WTC11 (cell line): ENCODE measurements at places on chromosomes 1 and 21. TPM values are rescaled to one million over a fixed set of nuclear protein-coding genes. Genes with fewer than 3 reads are reported as not detected.

The AKR7A3 gene
- 1.3 to 1.5 TPM (median 1.5 TPM) in 3 replicates for total RNA-seq

DNA sequence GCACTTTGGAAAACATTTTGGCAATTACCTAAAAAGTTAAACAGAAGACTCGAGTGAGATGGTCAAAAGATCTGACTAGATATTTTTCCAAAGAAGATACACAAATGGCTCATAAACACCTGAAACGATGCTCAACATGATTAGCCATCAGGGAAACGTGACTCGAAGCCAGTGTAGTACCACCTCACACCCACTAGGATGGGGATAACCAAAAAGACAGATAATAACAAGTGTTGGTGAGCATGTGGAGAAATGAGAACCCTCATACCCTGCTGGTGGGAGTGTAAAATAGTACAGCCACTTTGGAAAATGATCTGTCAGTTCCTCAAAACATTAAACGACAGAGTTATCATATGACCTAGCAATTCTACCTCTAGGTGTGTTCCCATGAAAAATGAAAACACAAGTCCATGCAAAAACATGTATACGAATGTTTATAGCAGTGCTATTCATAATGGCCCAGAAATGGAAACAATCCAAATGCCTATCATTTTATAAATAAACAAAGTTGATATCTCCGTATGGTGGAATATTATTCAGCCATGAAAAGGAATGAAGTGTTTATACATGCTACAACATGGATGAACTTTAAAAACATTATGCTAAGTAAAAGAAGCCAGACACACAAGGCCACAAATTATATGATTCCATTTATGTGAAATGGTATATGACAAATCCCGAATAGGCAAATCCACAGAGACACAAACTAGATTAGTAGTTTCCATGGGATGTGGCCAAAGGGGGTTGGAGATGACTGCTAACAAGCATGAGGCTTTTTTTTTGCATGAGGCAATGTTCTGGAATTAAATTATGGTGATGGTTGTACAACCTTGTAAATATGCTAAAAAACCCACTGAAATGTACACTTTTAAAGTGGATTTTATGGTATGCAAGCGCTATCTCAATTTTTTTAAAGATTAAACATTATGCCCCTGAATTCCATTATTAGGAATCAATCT, 625.3 kb downstream of the KIF26B start:
- no peak overlapping the region for H3K27ac ChIP-seq
- no peaks in the 10 kb centered on the region for H3K27me3 ChIP-seq
- DNase-seq = no peak
- H3K4me1 ChIP-seq = peaks cover 3% of the 10 kb centered on the region
- peaks cover 5% of the 10 kb centered on the region; the same call in 1 of the 2 replicates for H3K36me3 ChIP-seq
- H3K4me3 ChIP-seq = no peak overlapping the region

GRCh38 chr1:64790832-64791487, 46.1 kb downstream of the RAVER2 start:
- no peaks in the 10 kb centered on the region for H3K4me1 ChIP-seq
- no peak overlapping the region for H3K27ac ChIP-seq

The OPRD1 gene
- 2.2 to 3.1 TPM (median 2.5 TPM) in 3 replicates for total RNA-seq

The OTUD3 gene
- total RNA-seq = 16.1 to 19.4 TPM (median 16.4 TPM) in 3 replicates

GRCh38 chr1:56411484-56412180, 167.7 kb downstream of the PLPP3 start:
- no peaks in the 10 kb centered on the region for H3K27me3 ChIP-seq
- peaks cover 43% of the 10 kb centered on the region for H3K4me1 ChIP-seq

- no peak for DNase-seq
- no peaks in the 10 kb centered on the region for H3K36me3 ChIP-seq
- H3K27me3 ChIP-seq = peaks cover 7% of the 10 kb centered on the region
These were observed 108.3 kb upstream of the CD34 start for GRCh38 chr1:208019257-208019656.

GRCh38 chr1:85911742-85912141, 203.5 kb upstream of the ZNHIT6 start:
- DNase-seq = no peak
- H3K27me3 ChIP-seq = no peaks in the 10 kb centered on the region
- no peak overlapping the region for H3K4me3 ChIP-seq
- no peaks in the 10 kb centered on the region for H3K36me3 ChIP-seq
- H3K27ac ChIP-seq = no peak overlapping the region
- H3K4me1 ChIP-seq = no peaks in the 10 kb centered on the region

DNA sequence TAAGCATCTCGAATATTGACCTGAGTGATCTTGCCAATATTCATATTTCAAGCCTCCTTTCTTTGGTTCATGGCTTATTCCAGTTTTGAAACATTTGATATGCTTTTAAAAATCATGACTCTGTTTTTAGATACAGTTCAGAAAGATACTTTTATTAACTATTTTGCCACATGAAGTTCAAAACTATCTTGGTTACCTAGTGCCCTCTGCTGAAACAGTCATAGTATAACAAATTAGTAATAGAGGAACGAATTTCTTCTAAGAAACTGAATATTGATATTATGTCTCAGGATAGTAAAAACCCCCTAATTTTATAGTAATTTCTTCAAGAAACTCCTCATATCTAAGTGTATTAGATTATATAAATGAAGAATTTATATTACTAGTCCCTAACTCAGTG, 52.6 kb upstream of the RC3H1 start:
- no peak overlapping the region for H3K27ac ChIP-seq
- H3K4me3 ChIP-seq = no peak overlapping the region
- DNase-seq = no peak
- H3K27me3 ChIP-seq = no peaks in the 10 kb centered on the region
- H3K4me1 ChIP-seq = peaks cover 11% of the 10 kb centered on the region

GRCh38 chr21:19914028-19914427, 1084.2 kb upstream of the NCAM2 start:
- no peaks in the 10 kb centered on the region for H3K27me3 ChIP-seq
- H3K4me3 ChIP-seq = no peak overlapping the region
- DNase-seq = no peak
- no peaks in the 10 kb centered on the region for H3K36me3 ChIP-seq
- no peak overlapping the region for H3K27ac ChIP-seq

The SSBP3 gene
- 98.8 to 115 TPM (median 105 TPM) in 3 replicates for total RNA-seq

DNA sequence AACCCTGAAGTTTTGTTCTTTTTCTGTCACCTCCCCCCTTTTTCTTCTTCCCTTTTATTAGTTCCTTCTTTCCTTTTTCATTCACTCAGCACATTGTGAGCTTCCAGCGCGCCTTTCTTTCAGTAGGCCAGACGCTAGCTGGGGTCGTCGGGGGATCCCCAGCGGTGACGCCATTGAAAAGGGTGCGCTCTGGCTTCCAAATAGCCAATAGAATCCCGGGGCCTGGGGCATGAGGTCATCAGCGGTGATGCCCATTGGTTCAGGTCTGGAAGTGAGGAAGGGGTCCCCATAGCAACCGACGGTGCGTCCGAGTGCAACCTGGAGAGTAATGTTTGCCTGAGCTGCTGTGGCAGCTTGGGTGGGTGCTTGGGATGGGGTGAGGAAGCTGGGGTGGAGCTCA, 6.9 kb upstream of the EFNA3 start:
- peaks cover 37% of the 10 kb centered on the region for H3K27me3 ChIP-seq
- H3K27ac ChIP-seq = peak overlapping the region; percentile 85
- peak; percentile 93 for DNase-seq
- peaks cover 38% of the 10 kb centered on the region for H3K4me1 ChIP-seq
- H3K4me3 ChIP-seq = peak overlapping the region; percentile 75

GRCh38 chr1:1759456-1760344, 18.6 kb downstream of the NADK start:
- DNase-seq = no peak
- H3K4me3 ChIP-seq = no peak overlapping the region
- H3K36me3 ChIP-seq = peaks cover 54% of the 10 kb centered on the region
- H3K4me1 ChIP-seq = no peaks in the 10 kb centered on the region
- H3K27ac ChIP-seq = no peak overlapping the region
- no peaks in the 10 kb centered on the region for H3K27me3 ChIP-seq

The LEFTY2 gene
- 13.9 to 15.5 TPM (median 14.0 TPM) in 3 replicates for total RNA-seq

DNA sequence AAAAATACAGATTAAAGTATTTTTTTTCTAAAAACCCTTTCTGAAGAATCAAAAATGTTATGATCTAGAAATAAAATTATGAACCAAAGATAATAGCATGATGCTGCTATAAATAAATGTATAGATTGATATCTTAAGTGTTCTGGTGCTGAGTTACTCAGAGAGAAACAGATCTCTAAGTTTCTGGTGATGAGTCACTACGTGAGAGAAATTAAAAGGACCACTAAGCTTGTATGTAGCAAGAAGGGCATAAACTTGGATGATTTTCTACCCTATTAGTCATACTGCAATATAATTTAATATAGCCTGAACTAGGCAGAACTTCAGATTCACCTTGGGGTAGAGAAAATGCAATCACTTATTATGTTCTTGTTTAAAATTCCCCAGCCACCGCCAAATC, 514.8 kb downstream of the AMY1C start:
- DNase-seq = no peak
- peaks cover 9% of the 10 kb centered on the region for H3K36me3 ChIP-seq
- no peaks in the 10 kb centered on the region; the same call in 1 of the 2 replicates for H3K4me1 ChIP-seq
- no peak overlapping the region for H3K27ac ChIP-seq

DNA sequence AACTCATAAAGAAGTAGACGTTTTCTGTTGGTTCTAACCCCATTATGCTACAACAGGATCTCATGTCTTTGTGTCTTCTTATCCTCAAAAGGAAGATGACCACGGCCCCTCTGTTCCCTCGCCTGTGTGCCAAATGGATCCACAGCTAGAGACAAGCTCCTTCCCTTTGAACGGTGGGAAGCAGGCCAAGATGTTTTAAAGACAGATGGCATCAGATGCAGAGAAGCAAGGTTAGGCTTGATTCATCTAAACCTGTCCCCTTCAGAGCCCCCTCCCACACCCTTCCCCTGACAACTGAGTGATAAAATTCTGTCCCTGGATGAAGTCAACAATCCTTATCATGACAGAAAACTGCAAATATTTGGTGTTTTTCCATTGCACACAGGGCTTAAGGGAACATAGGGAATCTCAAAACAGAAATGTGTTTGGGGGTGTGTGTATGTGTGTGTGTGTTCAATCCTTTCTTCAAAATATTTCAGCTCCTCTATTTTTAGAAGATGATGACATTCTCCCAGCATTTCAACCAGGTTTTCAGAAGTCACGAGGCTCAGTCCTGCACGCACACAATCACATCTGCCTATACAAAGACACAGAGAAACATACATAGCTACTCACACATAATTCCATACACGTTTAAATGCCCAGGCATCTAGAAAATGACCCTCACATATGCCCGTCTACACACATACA, 27.8 kb upstream of the FMOD start:
- no peak for DNase-seq
- H3K36me3 ChIP-seq = no peaks in the 10 kb centered on the region
- no peak overlapping the region for H3K27ac ChIP-seq
- no peaks in the 10 kb centered on the region for H3K4me1 ChIP-seq
- H3K27me3 ChIP-seq = peaks cover 4% of the 10 kb centered on the region

The SPRR4 gene
- total RNA-seq = not detected in 3 replicates

GRCh38 chr1:33716976-33717688, 146.7 kb upstream of the HMGB4 start:
- H3K4me1 ChIP-seq = no peaks in the 10 kb centered on the region
- no peak overlapping the region for H3K4me3 ChIP-seq
- no peaks in the 10 kb centered on the region for H3K27me3 ChIP-seq
- no peak overlapping the region for H3K27ac ChIP-seq
- DNase-seq = no peak

DNA sequence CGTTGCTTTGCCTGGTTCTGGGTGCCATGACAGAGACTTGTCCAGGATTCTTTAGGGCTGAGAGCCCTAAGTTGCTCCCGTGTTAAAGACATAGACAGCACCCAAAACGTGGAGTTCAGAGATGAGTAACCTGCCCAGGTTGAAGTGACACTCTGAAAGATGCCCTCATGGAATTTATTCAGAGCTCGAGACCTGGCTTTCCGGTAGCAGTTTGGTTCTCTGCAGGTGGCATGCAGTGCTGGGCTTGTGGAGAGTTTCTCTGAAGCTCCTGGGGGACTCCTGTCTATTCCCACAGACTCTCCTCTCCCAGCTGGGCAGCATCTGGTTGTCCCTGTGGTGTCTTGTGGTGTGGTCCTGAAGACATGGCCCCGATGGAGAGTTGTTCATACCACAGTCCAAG, 241.0 kb downstream of the RHOU start:
- no peaks in the 10 kb centered on the region for H3K36me3 ChIP-seq
- H3K4me3 ChIP-seq = no peak overlapping the region
- no peaks in the 10 kb centered on the region; the same call in 1 of the 2 replicates for H3K27me3 ChIP-seq
- no peak for DNase-seq
- H3K27ac ChIP-seq = no peak overlapping the region
- peaks cover 49% of the 10 kb centered on the region for H3K4me1 ChIP-seq

DNA sequence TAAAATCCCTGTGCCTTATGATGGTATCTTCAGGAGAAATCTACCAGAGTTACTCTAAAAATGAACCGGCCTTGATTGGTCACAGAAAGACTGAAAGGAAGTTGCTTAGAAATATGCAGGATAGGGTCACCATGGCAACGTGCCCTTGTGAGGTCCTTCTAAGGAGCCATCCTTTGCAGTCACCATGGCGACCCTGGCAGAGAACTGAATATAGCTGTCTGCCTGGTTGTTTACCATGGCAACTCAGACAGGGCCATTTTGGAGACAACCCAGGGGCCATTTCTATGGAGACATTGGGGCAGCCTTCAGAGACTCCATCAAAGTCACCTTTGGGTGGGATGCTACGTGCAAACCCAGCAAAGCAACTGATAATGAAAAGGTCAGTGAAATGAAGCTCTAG, 43.0 kb downstream of the SNX7 start:
- peak; percentile 49 for DNase-seq
- no peaks in the 10 kb centered on the region for H3K4me1 ChIP-seq
- no peak overlapping the region for H3K27ac ChIP-seq
- no peaks in the 10 kb centered on the region for H3K27me3 ChIP-seq
- no peak overlapping the region for H3K4me3 ChIP-seq

DNA sequence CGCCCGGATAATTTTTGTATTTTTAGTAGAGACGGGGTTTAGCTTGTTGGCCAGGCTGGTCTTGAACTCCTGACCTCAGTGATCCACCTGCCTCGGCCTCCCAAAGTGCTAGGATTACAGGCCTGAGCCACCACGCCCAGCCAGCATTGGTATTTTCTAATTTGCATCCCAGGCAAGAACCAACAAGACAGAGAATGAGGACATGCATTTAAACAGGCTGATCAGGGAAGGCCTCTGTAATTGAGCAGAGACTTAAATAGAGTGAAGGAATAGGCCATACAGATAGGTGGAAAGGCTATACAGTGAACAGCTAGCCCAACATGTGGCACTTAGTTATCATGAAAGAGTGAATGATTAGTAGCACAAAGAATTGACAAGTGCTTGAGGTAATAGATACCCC, 230.4 kb downstream of the SLC35F3 start:
- no peak overlapping the region for H3K4me3 ChIP-seq
- no peaks in the 10 kb centered on the region for H3K36me3 ChIP-seq
- no peak overlapping the region for H3K27ac ChIP-seq
- no peak for DNase-seq
- no peaks in the 10 kb centered on the region; the same call in 1 of the 2 replicates for H3K27me3 ChIP-seq
- 0 out of 2 replicates have a peak, but pooled peaks cover 6% of the 10 kb centered on the region for H3K4me1 ChIP-seq

- H3K36me3 ChIP-seq = no peaks in the 10 kb centered on the region
- H3K4me1 ChIP-seq = peaks cover 11% of the 10 kb centered on the region
- H3K27ac ChIP-seq = no peak overlapping the region
- peak; percentile 17 for DNase-seq
- H3K27me3 ChIP-seq = no peaks in the 10 kb centered on the region
These were observed 151.0 kb downstream of the CDC7 start for GRCh38 chr1:91651661-91652071.

The C1orf56 gene
- total RNA-seq = 2.9 to 5.4 TPM (median 3.6 TPM) in 3 replicates

- H3K4me3 ChIP-seq = no peak overlapping the region
- H3K4me1 ChIP-seq = peaks cover 38% of the 10 kb centered on the region
- no peak overlapping the region for H3K27ac ChIP-seq
- H3K27me3 ChIP-seq = no peaks in the 10 kb centered on the region; the same call in 1 of the 2 replicates
- peaks cover 5% of the 10 kb centered on the region for H3K36me3 ChIP-seq
- DNase-seq = no peak
These were observed 32.5 kb downstream of the TNNT2 start for GRCh38 chr1:201345081-201345355.

The CELA3A gene
- 7.2 to 9.6 TPM (median 8.0 TPM) in 3 replicates for total RNA-seq
